ENCODE measurements at places on chromosomes 1 and 21.

- DNase-seq, result peak; percentile 95
These were observed 16.5 kb downstream of the ZNF697 start for GRCh38 chr1:119631433-119632102.

- peak; percentile 69 for DNase-seq
These were observed 479 bp upstream of the SNX7 start for GRCh38 chr1:98660940-98661543.

DNA sequence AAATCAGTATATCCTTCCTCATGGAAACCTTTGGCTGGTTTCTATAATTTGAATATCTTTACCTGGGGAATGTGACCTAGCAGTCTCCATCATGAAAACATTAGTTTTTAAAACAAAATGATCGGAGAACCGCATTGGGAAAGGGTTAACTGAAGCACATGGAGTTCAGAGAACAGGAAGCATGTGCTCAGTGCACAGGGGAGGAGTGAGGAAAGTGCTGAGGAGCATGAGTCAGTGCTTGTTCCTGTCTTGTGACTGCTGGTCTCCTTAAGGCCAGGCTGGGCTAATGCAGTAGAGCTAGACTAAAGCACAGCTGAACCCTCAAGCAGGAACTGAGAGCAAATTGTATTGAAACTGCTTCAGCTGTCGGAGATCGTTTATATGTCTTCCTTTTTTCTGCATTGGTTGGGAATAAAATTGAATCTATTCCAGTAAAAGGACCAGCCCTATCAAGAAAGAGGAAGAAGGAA is 5.8 kb downstream of the IFI16 start:
- peak; percentile 82 for DNase-seq

GRCh38 chr1:217025381-217025780 is 302.2 kb upstream of the ESRRG start:
- DNase-seq, result no peak

DNA sequence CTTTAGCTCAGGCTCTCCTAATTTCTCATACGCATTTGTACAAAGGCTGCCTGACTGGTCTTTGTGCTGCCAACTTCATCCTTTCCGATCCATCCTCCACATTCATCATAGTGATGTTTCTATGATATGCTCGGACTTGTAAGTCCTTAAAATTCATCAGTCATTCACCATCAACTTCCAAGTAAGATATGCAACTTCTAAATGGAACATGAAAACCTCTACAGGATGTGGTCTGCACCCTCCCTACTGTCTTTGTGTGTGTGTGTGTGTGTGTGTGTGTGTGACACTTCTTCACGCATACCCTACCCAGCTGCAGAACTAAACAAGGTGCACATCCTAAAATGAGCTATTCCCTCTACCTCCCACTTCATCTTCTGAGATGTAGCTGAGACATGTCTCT is 397.9 kb upstream of the NR5A2 start:
- DNase-seq, result no peak

DNA sequence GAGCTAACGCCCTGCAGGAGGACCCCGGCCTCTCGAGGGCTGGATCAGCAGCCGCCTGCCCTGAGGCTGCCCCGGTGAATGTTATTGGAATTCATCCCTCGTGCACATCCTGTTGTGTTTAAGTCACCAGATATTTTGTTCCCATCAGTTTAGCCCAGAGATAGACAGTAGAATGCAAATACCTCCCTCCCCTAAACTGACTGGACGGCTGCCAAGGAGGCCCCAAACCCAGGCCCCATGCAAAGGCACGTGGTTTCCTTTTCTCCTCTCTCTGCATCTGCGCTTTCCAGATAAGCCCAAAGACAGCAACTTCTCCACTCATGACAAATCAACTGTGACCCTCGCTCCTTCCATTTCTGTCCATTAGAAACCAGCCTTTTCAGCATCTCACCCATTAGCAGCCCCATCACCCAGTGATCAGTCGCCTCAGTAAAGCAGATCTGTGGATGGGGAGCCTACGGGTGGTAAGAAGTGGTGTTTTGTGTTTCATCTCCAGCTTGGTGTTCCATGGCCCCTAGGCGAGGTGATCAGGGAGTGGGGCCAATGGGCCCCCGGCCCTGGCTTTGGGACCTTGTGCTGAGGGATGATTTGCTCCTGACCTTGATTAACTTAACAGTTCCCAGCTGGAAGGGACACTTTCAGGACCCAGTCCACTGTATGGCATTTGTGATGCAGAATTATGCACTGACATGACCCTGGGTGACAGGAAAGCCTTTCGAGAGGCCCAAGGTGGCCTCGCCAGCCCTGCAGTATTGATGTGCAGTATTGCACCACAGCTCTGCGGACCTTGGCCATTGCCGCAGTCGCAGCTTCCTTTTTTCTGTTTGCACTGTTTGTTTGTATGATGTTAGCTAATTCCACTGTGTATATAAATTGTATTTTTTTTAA is 5.2 kb downstream of the NPPA start:
- peak; percentile 35 for DNase-seq

GRCh38 chr21:34882719-34883131 is 166.4 kb downstream of the RUNX1 start:
- DNase-seq, result no peak

DNA sequence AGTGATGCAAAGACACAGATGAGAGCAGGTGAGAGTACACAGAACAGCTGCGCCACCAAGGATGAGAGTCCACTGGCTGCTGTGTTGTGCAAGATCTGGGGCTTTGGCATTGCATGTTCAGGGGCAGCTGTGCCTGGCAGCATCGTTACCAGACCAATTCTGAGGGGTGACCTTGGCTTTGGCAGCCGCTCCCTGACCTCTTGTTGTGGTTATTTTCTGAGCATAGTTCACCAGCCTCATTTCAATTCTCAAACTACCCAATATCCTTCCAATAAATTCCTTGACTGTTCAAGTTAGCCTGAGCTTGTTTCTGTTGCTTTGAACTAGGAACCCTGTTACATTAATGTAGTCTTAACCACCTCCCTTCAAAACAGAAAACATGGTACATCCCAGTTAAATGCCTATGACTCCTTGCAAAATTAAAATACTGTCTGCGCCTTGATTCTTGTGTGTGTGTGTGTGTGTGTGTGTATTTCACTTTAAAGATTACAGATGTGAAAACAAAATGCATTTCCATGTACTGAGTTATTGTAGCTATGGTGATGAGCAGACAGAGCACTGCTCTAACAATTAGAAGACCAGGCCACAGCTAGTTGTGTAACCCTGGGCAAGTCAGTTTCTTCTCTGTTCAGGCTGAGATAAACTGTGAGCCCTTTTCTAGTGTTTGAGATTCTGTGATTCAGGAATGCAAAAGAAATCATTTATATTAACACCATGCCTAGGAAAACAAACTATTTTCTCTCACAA is 106.3 kb upstream of the GUCA2B start:
- DNase-seq, result no peak

- DNase-seq, result peak; percentile 66
These were observed 18.7 kb downstream of the TRABD2B start for GRCh38 chr1:47978486-47978885.

DNA sequence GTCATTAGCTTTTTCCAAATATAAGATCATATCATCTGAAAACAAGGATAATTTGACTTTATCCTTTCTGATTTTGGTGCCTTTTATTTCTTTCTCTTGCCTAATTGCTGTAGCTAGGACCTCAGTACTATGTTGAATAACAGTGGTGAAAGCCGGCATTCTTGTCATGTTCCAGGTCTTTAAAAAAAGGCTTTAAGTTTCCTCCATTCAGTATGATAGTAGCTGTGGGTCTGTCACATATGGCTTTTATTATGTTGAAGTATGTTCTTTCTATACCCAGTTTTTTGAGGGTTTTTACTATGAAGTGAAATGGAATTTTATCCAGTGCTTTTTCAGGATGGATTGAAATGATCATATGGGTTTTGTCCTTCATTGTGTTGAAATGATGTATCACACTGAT is 115.8 kb downstream of the DUSP10 start:
- no peak for DNase-seq

DNA sequence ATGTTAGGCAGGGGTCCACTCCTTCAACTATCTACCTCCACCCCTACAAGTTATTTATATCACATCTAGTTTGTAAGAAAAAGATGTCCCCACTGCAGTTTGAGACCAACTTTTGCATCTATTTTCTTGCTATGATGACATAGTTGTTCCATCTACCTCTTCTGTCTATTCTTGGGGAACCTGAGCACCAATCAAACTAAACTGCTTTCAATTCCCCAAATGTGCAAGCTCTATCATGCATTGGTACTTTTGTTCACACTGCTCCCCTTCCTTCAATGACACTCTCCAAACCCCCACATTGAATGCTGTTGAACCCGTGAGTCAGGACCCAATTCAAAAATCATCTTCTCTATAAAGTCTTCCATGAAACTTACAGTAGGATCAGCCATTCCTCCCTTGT is 16.0 kb upstream of the FRRS1 start:
- DNase-seq, result no peak

GRCh38 chr1:8908388-8909151 is 30.1 kb upstream of the ENO1 start:
- DNase-seq, result peak; percentile 82

DNA sequence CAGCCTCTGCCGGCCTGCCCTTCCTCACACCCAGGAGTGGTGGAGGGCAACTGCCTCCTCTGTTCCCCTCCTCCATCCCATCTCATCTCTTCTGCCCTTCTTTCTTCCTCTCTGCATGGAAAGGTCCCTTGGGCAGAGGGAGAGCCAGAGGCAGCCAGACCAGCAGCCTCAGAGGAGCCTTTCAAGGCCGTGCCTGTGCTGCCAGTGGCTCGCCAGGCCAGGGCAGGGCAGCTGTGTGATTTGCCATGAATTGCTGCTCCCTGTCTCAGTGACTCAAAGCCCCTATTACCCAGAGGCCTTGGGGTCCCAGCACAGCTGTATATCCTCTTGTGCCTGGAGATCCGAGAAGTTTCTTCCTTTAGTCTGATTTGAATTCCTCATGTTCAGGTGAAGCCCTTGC is 21.9 kb downstream of the TMCC2 start:
- peak; percentile 52 for DNase-seq

GRCh38 chr1:230426246-230427093 is at the start of gene PGBD5:
PGBD5 (minus strand) TSS chr1:230426332; CDS start chr1:230425928, 404 bp downstream.
- DNase-seq, result peak; percentile 97

DNA sequence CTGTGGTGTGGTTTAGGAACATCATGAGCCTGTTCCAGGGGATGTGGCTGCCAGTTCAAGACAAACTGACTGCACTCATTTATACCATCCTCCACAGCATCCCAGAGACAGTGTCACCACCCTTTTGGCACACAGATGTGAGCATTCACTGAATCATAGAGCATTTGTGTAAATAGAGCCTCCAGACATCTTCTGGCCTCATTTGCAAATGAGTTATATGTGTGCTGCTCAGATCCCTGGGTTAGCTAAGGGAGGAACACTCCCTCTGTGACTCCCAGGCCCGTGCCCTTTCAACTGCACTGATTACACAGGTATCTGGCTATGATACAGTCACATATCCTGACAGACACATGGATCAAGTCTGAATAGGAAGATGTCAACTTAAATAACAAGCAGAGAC is 351.5 kb upstream of the PLD5 start:
- DNase-seq, result no peak

- DNase-seq, result peak; percentile 18
These were observed 12.2 kb downstream of the FGR start for GRCh38 chr1:27622828-27623227.

DNA sequence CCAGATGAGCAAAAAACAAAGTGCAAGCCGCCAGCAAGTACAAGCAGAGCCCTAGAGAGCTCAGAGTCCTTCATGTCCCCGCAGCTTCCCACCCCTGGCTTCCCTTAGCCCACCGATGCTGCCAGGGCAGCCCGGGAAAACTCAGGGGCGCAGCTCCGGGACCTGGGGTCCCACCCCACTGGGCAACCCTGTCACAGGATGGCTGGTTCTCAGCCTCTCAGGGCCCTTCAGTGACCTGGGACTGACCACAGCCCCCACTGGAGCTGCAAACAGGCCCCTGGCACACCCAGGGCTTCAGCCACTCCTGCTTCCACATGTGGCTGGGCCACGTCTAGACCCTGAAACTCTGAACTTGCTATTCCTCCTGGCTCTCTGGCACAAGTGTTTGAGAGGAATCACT is 49.5 kb downstream of the CHD5 start:
- DNase-seq, result no peak

GRCh38 chr1:38727684-38728584 is 131.6 kb downstream of the RRAGC start:
- peak; percentile 71 for DNase-seq

- no peak for DNase-seq
These were observed 3.2 kb downstream of the SERINC2 start for GRCh38 chr1:31416101-31416736.

GRCh38 chr1:202694314-202694713 is 15.9 kb downstream of the SYT2 start:
- DNase-seq, result no peak

DNA sequence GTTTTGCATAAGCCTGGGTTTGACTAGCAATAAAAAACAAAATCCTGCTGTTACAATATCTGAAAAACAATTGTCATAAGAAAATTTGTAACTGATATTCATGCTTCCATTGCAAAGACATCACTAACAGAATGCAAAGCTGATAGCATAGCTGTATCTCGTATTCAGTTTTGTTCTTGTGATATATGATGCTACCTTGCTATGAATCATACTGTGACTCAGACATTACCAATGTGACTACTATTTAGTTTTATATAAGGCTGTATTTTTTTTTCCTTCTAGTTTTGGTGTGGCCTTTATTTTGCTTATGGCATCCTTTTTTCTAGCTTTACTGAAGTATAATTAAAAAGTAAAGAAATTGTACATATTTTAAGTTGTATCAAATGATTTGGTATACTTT is 1381.8 kb downstream of the MRPL39 start:
- DNase-seq, result no peak

- DNase-seq, result no peak
These were observed 6.3 kb upstream of the CHI3L2 start for GRCh38 chr1:111221276-111221632.

GRCh38 chr1:247905181-247905580 is 9.8 kb downstream of the OR2W3 start:
- no peak for DNase-seq

DNA sequence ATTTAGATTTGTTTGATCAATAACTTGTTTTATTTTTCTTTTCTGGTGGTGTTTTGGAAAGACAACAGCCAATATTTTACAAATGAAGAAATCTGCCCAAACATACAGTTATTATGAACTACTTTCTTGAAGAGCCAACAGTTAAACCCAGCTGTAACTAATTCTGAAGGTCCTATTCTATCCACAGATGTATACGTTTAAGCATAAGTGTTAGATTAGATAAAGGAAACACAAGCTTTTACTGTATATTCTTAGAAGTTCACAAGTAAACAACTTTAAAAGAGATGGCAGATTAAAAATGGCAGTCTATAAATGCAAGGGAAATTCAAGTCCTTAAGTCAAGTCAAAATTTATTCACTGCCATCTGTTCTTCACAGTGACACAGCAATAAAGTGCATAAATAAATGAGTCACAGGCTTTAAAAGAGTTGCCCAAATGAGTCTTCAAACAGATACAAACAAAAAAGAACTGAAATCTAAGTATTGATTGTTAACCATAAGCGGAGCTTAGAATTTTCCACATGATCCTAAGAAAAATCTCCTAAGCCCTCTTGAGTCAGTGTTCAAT is 49.9 kb upstream of the KCNH1 start:
- no peak for DNase-seq

DNA sequence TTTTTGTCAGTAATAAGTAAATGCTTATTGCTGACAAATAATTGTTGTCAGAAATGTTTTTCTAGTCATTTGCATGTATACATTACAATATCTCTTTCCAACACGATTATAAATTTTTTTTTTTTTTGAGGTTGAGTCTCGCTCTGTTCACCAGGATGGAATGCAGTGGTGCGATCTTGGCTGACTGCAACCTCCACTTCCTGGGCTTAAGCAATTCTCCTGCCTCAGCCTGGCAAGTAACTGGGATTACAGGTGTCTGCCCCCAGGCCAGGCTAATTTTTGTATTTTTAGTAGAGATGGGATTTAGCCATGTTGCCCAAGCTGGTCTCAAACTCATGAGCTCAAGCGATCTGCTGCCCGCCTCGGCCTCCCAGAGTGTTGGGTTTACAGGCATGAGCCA is 72.0 kb upstream of the ATF3 start:
- no peak for DNase-seq

Data from osteoblast (primary cell).